ENCODE measurements at places on chromosomes 16 and 17. TPM values are rescaled to one million over a fixed set of nuclear protein-coding genes. Genes with fewer than 3 reads are reported as not detected.

- no peak for DNase-seq
Measured at GRCh38 chr16:15037003-15037402, 18.9 kb downstream of the NTAN1 start.

DNA sequence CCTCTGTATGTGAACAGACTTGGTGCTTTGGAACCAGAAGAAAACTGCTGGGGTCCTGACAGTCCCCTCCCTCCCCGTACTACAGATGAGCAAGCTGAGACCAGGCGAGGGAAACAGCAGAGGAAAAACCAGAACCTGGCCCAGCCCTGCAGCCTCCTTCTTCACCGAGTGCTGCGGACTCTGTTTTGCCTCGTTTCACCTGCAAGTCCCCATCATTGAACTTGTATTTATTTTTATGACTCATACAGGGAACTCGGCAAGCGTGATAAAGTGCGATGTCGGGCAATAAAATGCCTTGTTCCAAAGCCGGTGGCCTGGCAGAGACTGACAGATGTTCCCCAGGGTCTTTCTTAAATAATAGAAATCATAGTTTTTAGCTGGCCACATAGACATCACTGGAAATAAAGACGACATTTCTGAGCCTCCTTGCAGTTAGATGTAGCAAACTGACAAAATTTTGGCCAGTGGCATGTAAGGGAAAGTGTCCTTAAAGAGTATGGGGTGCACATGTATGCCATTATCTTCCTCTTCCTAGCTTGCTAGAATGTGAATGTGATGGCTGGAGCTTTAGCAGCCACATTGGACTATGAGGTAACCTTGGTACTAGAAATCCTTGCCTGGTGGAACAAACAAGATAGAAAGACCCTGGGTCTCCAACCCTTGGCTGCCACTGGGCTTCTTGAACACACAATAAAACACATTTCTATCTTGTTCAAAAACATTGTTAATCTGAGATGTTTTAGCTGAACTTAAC is 128.6 kb downstream of the IRF8 start:
- DNase-seq: no peak

GRCh38 chr16:1101573-1102332 is 5.7 kb upstream of the C1QTNF8 start:
- no peak for DNase-seq

GRCh38 chr17:60803059-60803458 is 125.4 kb downstream of the BCAS3 start:
- no peak for DNase-seq

GRCh38 chr16:13289515-13289914 is 388.1 kb downstream of the SHISA9 start:
- DNase-seq: no peak

The MYL4 gene
- not detected for total RNA-seq

The SECTM1 gene
- total RNA-seq: 2.0 TPM

All from HFFc6 (cell line).